Stimulated activated CD4-positive, alpha-beta T cell treated with anti-CD3 and anti-CD28 coated beads, Interleukin-15, amount 100 ng/mL, for 24 hours (primary cell): ENCODE measurements at places on chromosomes 6 and 20.

DNA sequence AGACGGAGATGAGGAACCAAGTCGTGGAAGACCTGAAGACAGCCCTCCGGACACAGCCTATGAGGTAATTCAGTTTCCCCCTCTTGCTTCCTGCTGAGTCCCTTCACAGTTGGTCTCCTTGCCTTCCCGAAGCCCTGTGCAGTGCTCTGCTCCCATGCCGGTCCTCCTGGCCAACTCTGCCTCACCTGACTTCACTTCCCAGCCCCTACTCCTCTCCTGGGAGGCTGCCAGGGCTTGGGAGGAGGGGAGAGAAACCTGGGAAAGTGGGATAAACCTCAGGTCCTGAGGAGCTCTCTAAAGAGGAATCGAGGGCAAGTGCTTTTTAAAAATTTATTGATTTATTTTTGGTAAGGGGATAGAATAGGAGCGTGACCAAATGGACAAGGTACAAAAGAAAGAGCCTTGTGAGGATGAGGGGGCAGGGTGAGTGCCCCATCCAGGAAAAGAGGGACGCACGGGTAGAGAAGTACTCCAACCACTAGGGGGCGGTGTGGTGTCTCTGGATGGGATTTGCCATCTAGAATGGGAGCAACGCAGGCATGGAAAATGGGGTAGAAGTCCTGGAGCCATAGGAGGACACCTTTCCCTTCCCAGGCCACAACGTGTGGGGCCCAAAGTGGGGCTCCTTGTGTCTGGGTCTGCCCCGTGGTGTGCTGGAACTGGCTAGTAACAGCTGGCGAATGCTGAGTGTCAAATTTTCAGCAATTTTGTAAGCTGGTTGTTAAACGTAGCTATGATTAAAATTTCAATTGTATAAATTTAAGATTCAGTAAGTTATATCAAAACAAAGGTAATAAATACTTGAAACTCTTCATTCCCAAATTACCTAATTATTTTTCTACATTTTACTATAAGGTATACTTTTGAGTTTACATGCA lies 69.0 kb downstream of the MOCS1 start:
- DNase-seq = peak; percentile 78

DNA sequence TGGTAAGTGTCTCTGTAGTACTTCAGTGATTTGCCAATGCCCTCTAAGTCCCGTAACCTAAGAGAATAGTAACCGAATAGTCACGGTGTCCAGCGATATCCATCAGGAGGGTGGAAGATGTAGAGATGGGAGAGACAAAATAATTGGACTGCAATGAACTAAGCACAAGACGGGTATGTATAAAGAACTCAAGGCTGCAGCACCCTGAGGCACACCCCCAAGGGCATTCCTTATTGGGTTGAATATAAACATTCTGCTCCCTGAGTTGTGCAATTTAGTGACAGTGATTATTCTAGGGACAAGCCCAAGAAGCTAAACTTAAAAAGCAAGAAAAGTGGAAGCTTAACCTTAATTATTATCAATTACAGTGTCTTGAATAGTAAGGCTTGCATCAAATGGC lies 14.6 kb downstream of the DST start:
- DNase-seq = no peak

DNA sequence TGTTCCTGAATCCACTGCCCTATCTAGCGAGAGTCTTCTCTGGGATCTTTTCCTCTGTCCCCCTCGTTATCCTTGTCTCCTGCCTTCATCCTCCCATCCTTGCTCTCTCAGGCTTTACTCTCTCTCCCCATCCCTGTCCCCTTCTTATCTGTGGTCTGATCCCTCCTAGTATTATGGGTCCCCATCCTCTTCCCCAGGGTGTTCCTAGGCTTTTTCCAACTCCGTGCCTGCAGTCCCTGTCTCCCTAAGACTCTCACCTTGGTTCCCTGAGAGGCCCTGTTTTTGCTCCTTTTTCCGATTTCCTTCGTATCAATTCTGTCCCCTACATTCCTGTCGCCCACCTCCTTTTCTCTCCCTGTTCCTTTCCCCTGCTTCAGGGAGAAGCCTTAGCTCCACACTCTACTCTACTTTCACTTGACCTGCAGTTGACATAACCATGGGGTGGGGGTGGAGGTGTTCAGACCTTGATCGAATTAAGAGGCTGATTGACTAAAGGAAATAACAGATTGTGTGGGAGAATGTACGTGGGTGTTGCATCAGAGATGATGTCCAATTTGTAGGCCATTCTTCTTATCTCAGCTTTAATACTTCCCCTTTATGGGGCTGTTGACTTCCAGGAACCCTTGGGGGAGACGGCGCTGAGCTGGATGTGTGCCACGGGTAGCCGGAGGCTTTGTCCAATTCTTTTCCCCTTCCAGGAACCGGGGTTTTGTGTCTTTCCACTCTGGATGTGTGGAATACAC lies 905 bp downstream of the PPARD start:
- no peak for DNase-seq

GRCh38 chr6:28081486-28081751 lies 1.1 kb downstream of the ZNF165 start:
- DNase-seq = peak; percentile 18

DNA sequence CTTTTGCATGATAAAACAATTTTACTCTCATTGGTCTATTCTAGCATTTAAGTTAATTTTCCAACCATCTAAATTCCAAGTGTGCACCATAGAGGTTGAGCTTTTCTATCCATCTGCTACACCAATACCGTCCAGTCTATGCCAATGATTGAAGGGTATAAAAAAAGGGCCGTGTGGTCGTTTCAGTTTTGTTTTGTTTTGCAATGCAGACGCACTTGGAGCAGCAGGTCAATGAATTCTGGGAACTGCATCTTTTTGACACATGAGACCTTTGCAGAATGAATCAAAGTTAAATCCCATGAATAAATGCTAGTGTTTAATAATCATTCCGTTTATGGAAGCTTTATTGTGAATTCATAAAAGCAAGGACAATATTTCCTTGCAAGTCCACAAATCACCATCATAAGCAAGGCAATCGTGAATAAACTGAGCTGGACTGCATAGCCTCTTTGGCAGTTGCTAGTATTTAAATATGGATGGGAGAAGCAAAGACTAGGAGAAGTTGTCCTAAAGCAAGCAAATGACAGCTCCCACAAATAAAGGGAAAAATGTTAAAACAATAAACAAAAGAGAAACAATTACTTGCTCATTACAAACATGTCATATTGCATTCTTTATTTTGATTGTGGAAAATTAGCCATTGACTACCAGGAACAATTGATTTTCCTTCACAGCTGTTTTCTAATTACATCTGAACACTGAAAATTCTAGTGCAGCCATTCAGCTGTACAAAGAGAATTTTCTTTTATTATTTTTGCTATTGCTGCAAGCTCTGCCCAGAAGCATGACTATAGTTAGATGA lies 649.7 kb upstream of the GJE1 start:
- DNase-seq = no peak

- no peak for DNase-seq
These were observed 52.6 kb downstream of the HECA start for GRCh38 chr6:139187489-139187888.

DNA sequence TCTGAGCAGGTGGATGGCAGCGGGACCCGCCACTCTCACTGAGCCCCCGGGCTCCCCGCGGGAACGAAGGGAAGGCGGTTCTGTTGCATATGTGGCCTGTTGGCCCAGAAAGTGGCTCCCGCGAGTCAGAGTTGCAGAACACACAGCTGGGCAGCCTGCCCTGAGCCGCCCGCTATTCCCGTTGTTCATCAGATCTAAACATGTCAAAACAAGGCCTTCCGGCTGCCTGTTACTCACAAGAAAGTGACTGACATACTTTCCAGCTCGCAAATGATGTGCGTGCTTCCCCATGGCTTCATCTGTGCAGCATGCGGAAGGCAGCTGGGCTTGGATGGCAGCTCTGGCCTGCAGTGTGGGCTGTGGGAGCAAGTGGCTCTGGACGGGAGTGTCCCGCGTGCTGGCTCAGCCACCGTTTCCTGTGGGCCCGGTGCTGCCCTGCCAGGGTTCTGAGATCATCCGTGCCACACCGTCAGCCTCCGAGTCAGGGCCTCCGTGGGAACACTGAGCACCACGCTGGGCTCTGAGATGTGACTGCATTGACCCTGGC lies 227.3 kb downstream of the ERMARD start:
- DNase-seq = no peak
